Endothelial cell of umbilical vein (primary cell): ENCODE measurements at places on chromosomes 11 and 22. TPM values are rescaled to one million over a fixed set of nuclear protein-coding genes. Genes with fewer than 3 reads are reported as not detected.

Gene HTATIP2
- 26.6 and 37.2 TPM in 2 replicates for polyA plus RNA-seq

Gene PLAAT3
- 37.0 and 40.2 TPM in 2 replicates for polyA plus RNA-seq

Gene FXYD2
- 0.99 and 1.9 TPM in 2 replicates for polyA plus RNA-seq

Gene CDCA5
- polyA plus RNA-seq, result 14.0 and 16.4 TPM in 2 replicates

- no peak for DNase-seq
These were observed 2.9 kb downstream of the MAPK12 start for GRCh38 chr22:50258361-50259292.

DNA sequence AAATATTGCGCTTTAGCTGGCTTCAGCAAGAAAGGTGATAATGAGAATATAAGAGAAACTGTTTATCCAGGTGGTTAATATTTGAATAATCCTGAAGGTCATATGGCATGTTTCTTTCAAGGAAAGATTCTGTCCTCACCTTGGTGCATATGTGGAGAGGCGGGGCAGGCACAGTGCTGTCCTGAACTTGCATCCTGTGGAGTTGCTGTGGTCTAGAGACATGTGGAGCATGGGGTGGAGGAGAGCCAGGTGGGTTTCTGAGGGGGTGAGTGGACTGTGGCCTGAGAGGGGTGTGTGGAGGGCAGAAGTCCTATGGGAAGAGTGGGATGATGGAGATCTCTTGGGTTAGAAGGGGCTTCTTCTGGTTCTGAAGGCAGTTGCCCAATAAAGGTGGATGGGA is 65.5 kb downstream of the GRIK4 start:
- no peak for DNase-seq

GRCh38 chr11:1389932-1390568 is at the start of gene BRSK2:
BRSK2 (plus strand) TSS chr11:1389934; CDS start chr11:1390285, 351 bp downstream.
- DNase-seq, result no peak

DNA sequence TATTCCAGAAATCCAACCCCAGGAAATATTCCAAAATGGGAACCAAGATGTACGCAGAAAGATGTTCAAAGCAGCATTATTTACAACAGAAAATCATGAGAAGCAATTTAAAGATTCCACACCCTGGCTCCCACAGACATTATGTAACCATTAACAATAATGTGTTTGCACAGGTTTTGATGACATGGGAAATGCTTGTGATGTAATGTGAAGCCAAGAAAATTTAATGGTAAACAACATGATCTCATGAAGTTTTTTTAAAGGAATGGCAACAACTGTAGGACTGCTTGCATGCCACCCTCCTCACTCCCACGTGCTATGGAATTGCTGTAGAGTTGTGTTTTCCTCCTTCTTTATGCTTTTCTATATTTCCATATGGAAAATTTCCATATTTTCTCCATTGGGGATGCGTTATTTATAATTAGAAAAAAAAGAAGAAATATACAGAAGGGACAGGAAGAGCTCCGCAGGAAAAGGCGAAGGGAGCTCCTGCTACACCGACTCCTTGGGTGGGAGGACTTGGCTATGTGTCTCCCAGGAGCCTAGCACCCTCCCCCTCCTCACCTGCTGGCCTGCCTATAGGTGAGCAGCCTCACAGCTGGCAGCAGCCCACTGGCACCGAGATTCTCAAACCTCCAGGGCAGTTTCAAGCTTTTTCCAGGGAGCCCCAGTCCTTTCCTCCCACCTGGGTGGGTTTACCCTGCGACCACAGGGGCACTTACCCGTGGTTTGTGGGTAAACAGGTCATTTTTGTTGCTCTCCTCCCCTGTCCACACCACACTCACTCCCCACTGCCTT is 20.9 kb downstream of the LRFN4 start:
- no peak for DNase-seq

GRCh38 chr22:27019827-27020226 is 362.4 kb downstream of the MIAT start:
- no peak for DNase-seq

DNA sequence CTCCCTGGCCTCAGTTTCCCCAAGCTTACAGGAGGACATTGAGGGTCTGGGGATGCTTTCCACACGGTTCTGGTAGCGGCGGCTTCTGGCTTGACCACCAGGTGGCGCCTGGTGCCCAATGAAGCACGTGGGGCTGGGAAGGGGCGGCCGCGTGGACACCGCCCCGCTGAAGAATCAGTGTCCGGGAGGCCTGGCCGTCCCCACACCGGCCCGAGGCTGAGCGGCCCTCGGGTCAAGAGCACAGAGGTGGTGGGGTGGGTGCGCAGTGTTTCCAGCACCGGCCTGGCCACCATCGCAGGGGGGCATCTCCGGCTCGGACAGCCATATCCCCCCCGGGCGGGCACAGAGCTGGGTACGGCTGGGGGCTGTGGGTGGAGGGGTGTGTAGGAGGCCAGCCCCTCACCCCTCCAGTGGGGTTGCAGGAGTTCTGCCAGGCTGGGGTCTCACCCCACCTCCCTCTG is 27.8 kb upstream of the PPARA start:
- DNase-seq, result peak; percentile 43

GRCh38 chr11:90135016-90135415 is 553 bp downstream of the NAALAD2 start:
- no peak for DNase-seq
